ENCODE measurements at places on chromosomes 16 and 17. TPM values are rescaled to one million over a fixed set of nuclear protein-coding genes. Genes with fewer than 3 reads are reported as not detected.
A peak's percentile ranks its signal among the peaks of the same experiment; 100 is the strongest.

DNA sequence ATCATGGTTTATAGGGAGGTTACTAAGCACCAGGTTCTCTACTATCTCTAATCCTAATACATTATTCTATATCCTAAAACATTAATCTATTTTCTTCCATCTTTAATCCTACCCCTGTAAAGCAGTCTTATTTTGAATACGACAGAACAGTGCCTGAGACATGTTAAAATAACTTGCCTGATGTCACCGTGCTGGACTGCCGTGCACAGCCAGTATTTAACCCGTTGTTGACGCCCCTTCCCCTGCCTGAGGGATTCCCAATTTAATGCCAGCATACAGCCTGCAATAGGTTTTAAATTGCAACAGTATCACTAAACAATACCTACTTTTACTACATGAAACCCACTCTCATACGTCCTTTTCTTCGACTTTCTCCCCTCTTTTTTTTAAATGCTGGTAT is 133.3 kb downstream of the PARN start:
- H3K27me3 ChIP-seq, result no peaks in the 10 kb centered on the region
- peak overlapping the region; percentile 77 for H3K27ac ChIP-seq
- peaks cover 27% of the 10 kb centered on the region for H3K4me1 ChIP-seq
- no peak overlapping the region for H3K4me3 ChIP-seq
- no peaks in the 10 kb centered on the region for H3K36me3 ChIP-seq
- peak; percentile 34 for DNase-seq

C17orf67 gene
- total RNA-seq, result 0.86 TPM

DNA sequence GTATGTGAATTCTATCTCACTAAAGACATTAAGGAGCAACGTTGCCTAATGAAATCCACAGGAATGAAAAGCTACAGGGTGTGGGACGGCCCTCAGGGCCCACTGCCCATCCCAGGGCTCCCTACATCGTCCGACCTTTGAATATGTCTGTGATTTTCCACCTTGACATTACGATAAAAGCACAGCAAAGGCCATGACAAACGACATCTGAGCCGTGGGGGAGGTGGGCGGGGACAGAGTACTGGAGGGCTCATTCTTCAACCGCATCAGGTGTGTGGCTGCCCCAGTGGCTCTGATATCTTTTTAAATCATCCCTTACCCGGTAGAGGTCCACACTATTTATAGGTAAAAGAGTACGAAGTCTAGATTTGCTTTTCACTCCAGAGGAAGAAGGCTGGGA is 35.1 kb downstream of the LMF1 start:
- no peak for DNase-seq
- H3K4me1 ChIP-seq, result no peaks in the 10 kb centered on the region
- H3K27ac ChIP-seq, result no peak overlapping the region
- H3K4me3 ChIP-seq, result no peak overlapping the region
- H3K27me3 ChIP-seq, result no peaks in the 10 kb centered on the region
- H3K36me3 ChIP-seq, result peaks cover 27% of the 10 kb centered on the region

DNA sequence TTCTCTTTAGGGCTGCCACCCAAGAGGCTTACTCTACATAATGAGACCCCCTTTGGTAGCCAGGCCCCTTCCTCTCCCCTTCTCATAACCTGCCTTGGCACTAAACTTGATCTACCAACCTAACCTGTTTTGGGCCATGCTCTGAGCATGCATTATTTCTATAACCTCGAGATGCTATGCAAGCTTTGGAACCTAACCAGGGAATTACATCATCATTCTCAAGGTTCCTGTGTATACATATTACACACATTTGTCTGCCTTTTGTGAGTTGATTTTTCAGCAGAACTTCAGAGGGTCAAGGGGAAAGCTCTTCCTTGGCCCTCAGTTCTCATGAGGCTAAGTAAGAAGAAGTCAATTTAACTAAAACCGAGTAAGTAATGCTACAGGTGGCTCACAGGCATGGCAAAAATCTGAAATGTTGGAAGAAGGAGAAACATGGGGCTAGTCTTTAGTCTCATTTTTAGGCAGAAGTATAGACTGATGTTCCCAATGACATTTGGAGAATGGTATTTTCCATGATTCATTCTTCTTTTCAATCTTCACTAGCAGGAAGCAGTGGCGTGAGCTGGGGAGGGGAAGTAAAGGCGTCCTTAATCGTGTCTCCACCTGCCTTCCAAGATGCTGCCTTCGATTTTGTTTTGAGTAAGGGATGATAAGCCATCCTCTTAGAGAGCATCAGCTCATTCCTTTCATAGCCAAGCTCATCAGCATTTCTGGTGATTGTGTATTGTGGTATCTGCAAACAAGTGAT is 308.4 kb downstream of the ABCC12 start:
- DNase-seq, result no peak
- H3K4me3 ChIP-seq, result no peak overlapping the region
- H3K27me3 ChIP-seq, result no peaks in the 10 kb centered on the region
- H3K36me3 ChIP-seq, result no peaks in the 10 kb centered on the region
- no peaks in the 10 kb centered on the region for H3K4me1 ChIP-seq

DNA sequence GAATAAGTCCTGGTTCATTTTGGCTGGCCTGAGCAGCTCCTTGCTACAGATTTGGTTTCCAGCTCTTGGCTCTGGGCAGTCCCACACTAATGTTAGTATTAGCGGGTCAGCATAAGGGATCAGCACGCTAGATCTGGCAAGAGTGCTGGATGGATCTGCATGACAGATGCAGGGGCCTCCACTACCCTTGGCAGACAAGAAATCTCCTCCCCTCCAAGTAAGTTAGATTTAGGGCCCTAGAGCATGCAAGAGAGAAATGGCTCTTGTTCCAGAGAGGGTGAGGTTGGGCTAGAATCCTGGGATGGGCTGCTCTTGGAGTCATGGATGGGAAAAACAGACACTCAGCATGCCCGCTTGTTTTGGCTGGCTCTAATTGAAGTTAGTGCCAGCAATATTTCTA is 414.3 kb downstream of the RBFOX1 start:
- no peaks in the 10 kb centered on the region for H3K36me3 ChIP-seq
- H3K4me3 ChIP-seq, result no peak overlapping the region
- no peaks in the 10 kb centered on the region for H3K4me1 ChIP-seq
- H3K27ac ChIP-seq, result no peak overlapping the region
- no peaks in the 10 kb centered on the region for H3K27me3 ChIP-seq

DNA sequence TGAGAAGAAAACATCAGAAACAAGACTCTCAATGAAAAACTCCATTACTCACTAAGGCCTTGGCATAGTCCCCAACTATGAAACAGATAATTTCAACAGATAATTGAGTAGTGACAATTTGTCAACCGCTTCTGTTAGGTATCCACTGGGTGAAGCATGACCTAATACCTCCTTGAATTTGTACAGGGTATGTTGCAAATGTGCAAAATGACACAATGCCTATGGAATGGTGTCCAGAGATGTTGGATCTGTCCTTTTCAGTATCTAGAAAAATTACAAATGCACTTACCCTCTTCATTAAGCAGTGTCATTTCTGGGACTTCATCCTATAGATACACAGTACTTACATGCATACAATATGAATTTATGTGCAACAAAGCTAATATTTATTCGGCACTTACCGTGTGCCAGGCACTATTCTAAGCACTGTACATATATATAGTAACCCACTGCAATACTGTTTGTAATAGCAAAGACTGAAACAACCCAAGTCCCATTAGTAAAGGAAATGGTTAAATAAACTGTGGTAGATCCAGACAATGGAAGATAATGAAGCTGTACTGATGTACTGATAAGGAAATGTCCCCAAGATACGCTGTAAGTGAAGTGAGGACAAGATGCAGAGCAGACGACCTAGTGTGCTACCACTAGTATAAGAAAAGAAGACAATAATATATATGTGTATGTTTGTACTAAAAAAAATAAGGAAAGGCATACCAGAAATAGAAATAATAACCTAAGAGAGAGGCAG is 21.4 kb upstream of the SLC6A4 start:
- H3K27ac ChIP-seq, result no peak overlapping the region
- no peaks in the 10 kb centered on the region for H3K27me3 ChIP-seq
- H3K4me3 ChIP-seq, result no peak overlapping the region
- no peak for DNase-seq
- peaks cover 5% of the 10 kb centered on the region for H3K4me1 ChIP-seq
- peaks cover 100% of the 10 kb centered on the region for H3K36me3 ChIP-seq

CCT6B gene
- 1.6 TPM for total RNA-seq

MT1F gene
- 3.8 TPM for total RNA-seq

- H3K36me3 ChIP-seq, result peaks cover 26% of the 10 kb centered on the region
- H3K27me3 ChIP-seq, result no peaks in the 10 kb centered on the region
- DNase-seq, result no peak
- peaks cover 27% of the 10 kb centered on the region for H3K4me1 ChIP-seq
These were observed 560 bp downstream of the TELO2 start for GRCh38 chr16:1493746-1494094.

DNA sequence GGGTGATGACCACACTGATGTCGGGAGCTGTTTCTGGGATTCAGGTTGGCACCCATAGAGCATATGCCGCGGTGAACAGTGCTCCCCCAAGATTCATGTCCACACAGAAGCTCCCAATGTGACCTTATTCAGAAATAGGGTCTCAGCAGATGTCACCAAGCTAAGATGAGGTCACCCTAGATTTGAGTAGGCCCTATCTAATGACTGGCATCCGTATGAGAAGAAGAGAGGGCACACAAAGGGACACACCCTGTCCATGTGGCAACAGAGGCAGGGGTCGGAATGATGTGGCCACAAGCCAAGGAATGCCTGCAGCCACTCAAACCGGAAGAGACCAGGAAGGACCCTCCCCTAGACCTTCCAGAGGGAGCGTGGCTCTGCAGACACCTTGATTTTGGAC is 35.5 kb downstream of the TBC1D16 start:
- H3K4me1 ChIP-seq, result no peaks in the 10 kb centered on the region
- no peak for DNase-seq
- H3K27me3 ChIP-seq, result no peaks in the 10 kb centered on the region
- no peak overlapping the region for H3K27ac ChIP-seq

DNA sequence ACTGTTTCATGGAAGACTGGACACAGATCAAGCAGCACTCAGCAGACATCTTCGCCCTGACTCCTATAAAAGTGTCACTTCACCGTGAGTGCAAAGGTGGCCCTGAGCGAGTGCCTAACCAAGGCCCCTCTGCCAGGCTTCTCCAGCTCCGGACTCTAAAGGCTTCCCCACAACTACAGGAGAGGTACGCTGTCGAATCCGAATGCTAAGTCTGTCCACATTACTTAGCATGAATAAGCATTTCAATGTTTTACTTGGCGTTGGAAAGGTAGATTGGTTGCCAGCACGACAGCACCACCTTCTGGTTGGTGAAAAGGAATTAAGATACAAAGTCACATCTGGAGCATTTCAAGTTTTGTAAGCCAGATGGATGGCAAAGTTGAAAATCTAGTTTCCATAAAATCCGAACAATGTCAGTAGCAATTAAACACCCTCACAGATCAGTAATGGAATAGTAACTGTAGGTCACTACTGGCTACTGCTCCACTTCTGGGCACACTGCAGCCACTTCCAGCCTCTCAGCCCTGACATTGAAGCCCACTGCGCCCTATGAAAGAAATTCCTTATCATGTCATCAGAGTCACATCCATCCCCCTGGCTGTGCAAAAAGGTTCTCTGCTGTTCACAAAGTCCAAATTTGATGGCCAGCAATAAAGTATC is 100.9 kb downstream of the PARN start:
- H3K27ac ChIP-seq, result no peak overlapping the region
- H3K27me3 ChIP-seq, result no peaks in the 10 kb centered on the region
- H3K4me3 ChIP-seq, result peak overlapping the region; percentile 22
- H3K36me3 ChIP-seq, result peaks cover 8% of the 10 kb centered on the region
- peak; percentile 55 for DNase-seq

DNA sequence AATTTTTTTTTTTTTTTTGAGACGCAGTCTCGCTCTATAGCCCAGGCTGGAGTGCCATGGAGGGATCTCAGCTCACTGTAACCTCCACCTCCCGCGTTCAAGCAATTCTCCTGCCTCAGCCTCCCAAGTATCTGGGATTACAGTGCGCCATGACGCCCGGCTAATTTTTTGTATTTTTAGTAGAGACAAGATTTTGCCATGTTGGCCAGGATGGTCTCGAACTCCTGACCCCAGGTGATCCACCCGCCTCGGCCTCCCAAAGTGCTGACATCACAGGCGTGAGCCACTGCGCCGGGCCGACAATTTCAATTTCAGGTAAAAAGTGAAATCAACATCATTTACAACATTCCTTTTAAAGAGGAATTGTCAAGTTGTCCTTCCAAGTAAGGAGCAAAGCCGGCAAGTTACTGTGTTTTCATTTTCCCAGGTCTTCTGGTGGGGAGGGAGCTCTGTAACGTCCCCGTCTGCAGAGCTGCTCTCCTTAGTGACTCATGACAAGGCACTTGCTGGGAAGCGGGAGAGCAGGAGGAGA is 873 bp downstream of the NPLOC4 start:
- H3K4me3 ChIP-seq, result peak overlapping the region; percentile 98
- H3K36me3 ChIP-seq, result no peaks in the 10 kb centered on the region
- peaks cover 52% of the 10 kb centered on the region for H3K4me1 ChIP-seq
